ENCODE measurements at places on chromosomes 6 and 20. TPM values are rescaled to one million over a fixed set of nuclear protein-coding genes. Genes with fewer than 3 reads are reported as not detected.

DNA sequence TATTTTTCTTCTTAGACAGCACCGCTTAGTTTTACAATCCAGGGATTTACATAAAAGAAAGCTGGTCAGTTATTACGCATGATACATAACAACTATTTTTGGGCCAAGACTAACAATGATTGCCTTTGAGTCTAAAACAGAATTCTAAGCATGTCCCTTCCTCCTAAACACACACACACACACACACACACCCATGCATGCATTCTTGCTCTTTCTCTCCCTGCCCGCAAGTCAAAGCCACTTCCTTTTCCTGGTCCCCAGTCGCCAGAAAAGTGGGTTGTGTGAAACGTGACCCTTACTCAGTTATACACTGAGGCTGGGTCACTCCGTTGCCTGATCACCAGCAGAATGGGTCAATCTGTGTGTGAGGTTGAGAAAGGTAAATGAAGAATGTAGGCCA is 31.4 kb downstream of the FYN start:
- no peak for DNase-seq
- no peaks in the 10 kb centered on the region for H3K36me3 ChIP-seq
- no peaks in the 10 kb centered on the region for H3K4me1 ChIP-seq
- H3K27me3 ChIP-seq: no peaks in the 10 kb centered on the region

DNA sequence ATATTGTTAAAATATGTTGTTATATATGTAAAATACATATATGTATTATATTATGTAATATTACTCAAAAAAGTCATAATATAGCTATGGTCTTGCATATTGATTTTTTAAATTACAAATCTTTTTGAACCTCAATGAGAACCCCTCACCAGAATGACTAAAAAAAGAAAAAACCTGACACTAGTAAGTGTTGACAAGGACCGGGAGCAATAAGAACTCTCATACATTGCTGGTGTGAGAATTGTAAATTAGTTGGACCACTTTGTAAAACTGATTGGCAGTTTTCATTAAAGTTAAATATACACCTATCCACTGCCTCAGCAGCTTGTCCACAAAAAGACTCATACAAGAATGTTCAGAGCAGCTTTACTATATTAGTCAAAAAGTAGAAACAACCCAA is 280.0 kb downstream of the BMP7 start:
- no peak overlapping the region for H3K27ac ChIP-seq
- no peak overlapping the region for H3K4me3 ChIP-seq
- peaks cover 8% of the 10 kb centered on the region for H3K4me1 ChIP-seq
- H3K36me3 ChIP-seq: no peaks in the 10 kb centered on the region
- DNase-seq: no peak

DNA sequence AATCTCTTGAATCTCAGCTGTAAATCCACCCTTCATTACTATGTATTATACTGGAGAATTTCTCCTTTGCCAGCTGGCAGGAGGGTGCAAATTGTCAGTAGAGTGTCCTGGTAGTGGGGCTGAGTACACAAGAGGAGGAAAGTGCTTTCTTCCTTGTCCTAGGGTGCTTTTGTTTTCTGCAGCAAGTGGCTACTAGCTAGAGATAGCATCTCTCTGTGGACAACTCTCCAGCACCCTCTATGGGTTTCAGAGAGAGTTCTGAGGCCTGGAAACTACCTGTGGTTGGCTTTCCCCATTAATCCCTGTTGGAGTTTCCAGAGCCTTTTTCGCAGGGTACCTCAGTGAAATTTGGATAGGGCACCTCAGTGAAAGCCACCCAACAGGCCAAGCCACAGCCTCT is 422.5 kb upstream of the RGS17 start:
- no peaks in the 10 kb centered on the region for H3K4me1 ChIP-seq
- DNase-seq: peak; percentile 56
- H3K36me3 ChIP-seq: no peaks in the 10 kb centered on the region
- no peak overlapping the region for H3K4me3 ChIP-seq
- no peaks in the 10 kb centered on the region for H3K27me3 ChIP-seq
- H3K27ac ChIP-seq: no peak overlapping the region

EGFL8 gene
- total RNA-seq: 3.1 TPM

MUC22 gene
- total RNA-seq: not detected

RIN2 gene
- 23.9 TPM for total RNA-seq

All from MCF 10A (cell line).